ENCODE measurements at places on chromosomes 12 and 14. TPM values are rescaled to one million over a fixed set of nuclear protein-coding genes. Genes with fewer than 3 reads are reported as not detected.

The ARG2 gene
- total RNA-seq, result 9.8 TPM

The SERPINA5 gene
- total RNA-seq, result not detected

The OTUB2 gene
- total RNA-seq, result 2.6 TPM

The CEP170B gene
- total RNA-seq, result 12.4 TPM

The C12orf50 gene
- not detected for total RNA-seq

The MYF6 gene
- not detected for total RNA-seq
